ENCODE measurements at places on chromosomes 4 and X.

DNA sequence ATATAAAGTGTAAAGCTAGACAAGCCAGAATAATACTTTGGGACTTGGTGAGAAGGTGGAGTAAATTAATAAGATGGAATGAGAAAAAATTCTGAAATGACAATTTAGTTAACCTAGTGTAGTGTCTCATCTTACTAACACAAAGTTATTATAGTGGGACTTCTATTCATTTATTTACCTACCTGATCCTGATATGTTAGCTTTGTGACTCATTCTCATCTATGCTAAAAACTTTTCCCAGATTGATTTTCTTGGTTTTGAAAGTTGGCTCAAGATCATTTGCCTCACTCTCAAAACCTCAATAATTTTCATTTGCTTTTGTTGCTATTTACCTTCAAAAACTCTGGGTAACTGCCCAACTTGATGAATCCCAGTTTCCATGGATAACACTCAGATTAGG, 698.6 kb downstream of the SH3BGRL start:
- no peak for DNase-seq

GRCh38 chr4:137626942-137627738, 94.8 kb upstream of the PCDH18 start:
- no peak for DNase-seq

DNA sequence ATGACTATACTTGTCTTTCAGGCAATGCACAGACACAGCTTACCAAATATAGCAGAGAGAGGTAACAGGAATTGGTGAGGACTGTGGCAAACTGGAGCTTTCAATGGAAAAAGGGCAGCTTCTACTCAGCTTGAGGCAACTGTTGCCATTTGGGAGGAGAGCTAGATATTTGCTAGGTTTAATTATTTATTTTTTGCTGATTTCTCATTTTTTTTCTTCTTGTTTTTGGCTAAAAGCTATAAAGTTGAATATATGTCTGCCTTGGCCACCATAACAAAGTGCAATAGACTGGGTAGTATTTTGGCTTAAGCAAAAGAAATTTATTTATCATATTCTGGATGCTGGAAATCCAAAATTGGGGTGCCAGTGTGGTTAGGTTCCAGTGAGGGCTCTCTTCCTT, 93.9 kb downstream of the LDB2 start:
- no peak for DNase-seq

- DNase-seq, result no peak
Observed at GRCh38 chr4:66741081-66741480, 804.2 kb downstream of the CENPC start.

DNA sequence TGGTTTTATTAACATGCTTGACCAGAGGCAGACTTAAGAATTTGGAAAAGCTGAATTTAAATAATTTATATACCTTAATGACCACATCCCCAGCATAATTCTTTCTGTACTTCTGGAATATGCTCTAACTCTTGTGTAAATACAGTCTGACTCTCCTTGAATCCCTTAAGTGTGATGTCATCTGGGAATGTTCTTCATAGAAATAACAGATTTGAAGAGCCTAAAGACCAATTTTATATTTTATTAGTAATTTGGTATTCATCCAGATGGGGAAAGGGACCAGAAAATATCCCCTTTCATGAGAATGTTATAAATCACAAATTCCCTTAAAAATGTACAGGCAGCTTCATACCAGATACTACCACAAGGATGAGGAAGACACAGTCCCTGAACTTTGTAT, 58.3 kb downstream of the KCNIP4 start:
- DNase-seq, result no peak

DNA sequence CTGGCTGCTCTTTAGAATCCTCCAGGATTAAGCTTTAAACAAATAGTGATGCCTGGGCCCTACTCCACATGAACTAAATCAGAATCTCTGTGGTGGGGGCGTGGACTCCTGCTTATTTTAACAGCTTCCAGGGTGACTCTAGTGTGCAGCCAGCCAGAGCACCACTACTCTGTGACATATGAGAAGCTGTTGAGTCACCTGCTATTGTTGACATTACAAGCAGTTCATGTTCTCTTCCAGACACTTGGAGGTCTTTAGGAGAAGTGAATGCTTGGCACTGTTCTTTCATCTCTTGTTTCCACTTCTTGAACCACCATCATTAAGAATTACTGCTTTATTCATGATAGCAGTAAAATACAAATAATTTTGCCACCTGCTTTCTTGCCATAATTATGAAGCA, 426 bp upstream of the C4orf51 start:
- no peak for DNase-seq

DNA sequence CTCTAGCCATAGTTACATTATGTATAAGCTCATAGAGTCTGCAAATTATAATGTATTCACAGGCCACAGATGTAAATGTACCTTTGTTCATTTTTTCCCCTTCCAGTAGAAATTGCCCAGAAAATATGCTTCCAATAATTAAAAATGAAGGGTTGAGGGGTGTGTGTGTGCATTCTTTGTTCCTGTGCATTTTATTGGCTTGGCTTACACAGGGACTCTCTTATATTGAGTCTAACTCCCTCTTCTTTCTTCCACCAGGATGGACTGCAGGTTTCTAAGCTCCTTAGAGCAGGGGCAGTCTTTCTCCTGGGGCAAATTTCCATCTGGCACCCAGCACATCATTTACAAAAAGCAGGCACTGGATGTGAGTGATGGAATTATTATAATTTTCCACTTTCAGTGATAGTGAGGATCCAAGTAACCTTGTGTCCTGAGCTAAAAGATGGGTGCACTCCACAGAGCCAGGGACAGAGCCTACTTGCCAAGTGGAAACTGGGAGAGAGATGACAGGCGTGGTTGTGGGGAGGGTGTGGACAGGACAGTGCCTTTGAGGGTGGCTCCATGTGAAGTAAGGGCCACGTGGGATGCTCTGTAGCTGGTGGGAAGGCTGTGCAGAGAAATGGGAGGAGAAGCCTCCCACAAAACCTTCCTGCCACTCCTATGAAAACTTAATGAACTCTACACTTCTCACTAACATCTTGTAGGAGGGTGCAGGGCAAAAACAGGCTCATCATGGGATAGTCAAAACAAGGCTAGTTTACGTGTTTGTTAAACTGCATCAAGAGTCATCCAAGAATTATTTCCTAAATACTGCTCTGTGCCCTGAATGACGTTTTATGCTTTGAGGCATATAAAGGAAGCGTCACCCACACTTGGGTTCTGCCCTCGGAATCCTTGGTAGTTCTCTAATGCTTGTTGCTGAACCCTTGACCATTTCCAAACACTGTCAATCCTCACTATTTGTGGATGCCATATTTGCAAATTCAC, 16.0 kb downstream of the IGFBP7 start:
- no peak for DNase-seq

- DNase-seq, result no peak
Observed at GRCh38 chrX:53086464-53086863, 4.3 kb downstream of the TSPYL2 start.

- DNase-seq, result peak; percentile 12
Observed at GRCh38 chr4:112327965-112328733, 31.0 kb downstream of the ALPK1 start.

- no peak for DNase-seq
Observed at GRCh38 chrX:18668071-18668835, 3.7 kb downstream of the RS1 start.

DNA sequence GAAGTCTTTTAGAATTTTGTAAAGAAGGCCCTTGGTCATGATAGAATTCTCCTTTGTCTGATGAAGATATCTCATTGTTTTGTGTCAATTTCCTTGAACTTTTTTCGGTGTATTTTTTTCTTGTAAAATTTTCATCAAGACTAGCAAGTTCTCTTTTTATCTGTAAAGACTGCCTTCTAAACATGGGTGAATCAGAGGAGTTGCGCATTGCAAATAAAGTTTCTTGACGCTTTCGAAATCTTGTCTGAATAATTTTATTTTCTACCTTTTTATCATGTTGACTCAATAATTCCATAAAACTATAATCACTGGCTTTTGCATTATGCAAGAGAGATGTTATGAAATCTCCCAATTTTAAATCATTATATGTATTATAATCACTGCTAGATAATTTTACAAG, 66.2 kb downstream of the NCAPG start:
- no peak for DNase-seq

DNA sequence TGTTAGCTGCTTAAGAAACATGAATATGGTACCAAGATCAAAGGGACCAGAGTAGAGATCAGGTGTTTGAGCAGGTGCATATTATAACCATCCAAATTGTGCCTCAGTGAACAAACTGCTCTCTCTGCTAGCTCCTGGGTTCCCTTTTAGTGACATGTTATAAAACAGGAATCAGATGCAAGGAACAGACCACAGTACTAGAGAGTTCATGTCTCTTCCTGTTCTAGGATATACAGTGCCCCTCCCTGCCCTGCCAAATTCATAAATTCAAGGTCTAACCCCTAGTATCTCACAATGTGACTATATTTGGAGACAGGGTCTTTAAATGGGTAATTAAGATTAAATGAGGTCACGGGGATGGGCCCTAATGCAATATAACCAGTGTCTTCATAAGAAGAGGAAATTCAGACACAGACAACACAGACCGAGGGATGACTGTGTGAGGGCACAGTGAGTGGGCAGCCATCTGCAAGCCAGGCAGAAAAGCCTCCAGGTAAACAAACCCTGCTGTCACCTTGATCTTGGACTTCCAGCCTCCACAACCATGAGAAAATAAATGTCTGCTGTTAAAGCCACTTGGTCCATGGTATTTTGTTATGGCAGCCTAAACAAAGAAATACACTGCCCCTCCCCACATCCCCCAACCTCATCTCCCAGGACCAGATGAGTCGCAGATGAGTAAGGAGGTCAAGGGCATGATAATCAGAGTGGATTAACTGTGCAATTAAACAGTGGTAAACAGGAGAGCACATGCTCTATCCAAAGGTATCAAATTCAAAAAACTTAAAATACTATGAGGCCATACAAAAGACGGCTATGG, 82.5 kb downstream of the RBM47 start:
- no peak for DNase-seq

DNA sequence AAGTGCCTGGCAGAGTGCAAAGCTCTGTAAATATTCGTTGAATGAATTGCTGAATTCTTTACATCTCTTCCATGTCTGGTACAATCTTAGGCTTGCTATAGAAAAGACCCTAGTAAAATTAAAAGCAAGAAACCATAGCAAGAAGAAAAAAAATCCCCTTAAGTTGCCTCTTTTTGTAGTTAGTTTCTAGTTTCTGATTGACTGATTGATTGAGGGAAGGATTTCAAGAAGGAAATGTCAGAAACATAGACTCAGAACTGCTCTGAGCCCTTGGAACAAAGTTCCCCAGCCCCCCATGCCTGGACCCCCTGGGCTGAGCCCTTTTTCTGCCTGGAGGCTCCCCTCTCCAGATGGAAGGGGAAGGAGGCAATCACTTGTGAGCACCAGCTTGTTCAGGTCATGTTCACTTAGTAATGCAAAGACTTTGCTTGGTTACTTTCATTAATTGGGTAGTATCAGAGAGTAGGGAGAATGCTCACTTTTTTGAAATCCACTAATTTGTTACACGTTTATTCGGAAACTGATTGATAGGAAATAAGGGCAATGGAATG, 35.6 kb downstream of the DAPP1 start:
- no peak for DNase-seq

GRCh38 chr4:170675568-170676262, 586.0 kb upstream of the AADAT start:
- no peak for DNase-seq

- DNase-seq, result no peak
Observed at GRCh38 chr4:159480826-159481225, 377.9 kb downstream of the RAPGEF2 start.

DNA sequence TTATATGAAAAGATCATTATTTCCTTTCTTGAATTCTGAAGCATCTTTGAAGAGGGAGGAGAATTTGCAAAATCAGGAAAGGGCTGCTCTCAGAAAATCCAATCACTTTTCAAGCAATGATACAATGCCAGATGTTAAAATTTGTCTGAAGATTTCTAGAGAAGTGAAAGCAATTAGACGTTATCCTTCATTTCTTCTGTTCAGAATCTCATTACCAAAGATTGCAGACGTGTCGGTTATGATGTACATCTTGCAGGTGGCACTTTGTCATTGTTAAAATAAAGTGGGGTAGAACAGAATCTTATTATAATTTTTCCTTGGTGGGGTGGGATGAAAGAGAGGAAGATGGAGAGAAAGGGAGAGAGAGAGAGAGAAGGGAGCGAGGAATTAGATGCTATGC, 296.4 kb upstream of the STS start:
- DNase-seq, result no peak

GRCh38 chrX:152907084-152907651, 9.3 kb downstream of the ZNF185 start:
- no peak for DNase-seq

DNA sequence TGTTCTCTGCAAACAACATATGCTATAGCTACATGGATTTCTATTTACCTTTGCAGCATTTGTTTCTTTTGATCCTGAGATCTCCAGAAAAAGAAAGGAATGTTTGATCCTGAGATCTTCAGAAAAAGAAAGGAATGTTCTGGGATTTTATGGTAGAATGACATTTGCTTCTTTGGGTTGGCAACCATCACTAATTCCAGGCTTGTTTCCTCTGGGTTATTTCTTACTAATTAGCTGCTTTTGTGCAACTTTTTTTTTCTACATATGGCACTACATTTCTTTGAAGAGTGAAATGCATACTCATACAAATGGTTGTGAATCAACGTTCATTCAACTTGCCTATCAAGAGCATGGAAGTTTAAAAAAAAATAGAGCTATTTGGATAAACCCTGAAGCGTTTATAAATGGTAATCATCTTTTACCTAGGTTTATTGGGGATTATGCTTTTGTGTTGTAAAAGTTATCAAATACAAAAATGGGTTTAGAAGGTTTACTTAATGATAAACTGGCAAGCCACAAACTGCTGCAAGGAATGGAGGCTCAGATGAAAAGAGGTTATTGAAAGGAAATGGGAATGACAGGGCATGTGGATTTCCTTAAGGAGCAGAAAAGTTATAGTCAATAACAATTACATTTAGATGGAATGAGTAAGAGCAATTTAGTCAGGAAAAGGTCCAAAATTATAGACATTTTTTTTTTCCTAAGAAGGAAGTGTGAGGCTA, 95.6 kb upstream of the PCDH18 start:
- DNase-seq, result no peak

DNA sequence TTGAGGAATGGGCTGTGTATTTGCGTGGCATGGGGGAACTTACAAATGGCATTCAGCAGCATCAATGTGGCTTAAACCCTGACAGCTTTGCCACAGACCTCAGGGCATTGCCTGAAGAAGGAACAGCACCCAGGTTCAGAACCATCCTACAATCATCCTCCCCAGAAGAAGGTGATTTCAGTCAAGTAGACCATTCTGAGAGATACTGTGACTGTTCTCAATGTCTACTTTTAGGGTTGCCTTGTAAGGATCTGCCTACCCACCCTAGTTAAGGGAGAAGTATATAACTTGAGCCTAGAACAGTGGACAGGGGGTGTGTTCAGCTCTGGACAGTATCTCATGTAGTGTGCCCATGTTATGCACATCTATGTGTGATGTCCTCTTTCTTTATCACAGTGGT, 1.6 kb upstream of the FGF5 start:
- DNase-seq, result no peak

DNA sequence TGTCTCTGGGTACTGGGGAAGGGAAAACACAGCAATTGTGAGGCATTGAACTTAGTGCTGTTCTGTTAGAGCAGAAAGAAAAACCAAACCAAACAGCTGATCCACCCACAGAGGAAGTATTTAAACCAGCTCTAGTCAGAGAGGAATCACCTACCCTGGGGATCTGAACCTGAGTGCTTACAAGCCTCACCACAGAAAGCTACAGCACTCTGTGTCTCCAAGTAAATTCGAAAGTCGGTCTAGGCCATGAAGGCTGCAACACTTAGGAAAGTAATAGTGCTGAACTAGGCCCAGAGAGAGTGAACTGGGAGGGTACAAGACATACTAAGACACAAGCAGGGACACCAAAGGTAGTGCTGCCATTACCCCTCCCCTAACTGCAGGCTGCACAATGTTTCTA, 142.2 kb upstream of the CXorf51A start:
- no peak for DNase-seq

GRCh38 chr4:38203609-38204008, 243.4 kb downstream of the PTTG2 start:
- no peak for DNase-seq

All from stimulated activated naive CD4-positive, alpha-beta T cell treated with Interleukin-2 at 50 U/mL for 16 hours (primary cell).